ENCODE measurements at places on chromosomes 16 and 17.

DNA sequence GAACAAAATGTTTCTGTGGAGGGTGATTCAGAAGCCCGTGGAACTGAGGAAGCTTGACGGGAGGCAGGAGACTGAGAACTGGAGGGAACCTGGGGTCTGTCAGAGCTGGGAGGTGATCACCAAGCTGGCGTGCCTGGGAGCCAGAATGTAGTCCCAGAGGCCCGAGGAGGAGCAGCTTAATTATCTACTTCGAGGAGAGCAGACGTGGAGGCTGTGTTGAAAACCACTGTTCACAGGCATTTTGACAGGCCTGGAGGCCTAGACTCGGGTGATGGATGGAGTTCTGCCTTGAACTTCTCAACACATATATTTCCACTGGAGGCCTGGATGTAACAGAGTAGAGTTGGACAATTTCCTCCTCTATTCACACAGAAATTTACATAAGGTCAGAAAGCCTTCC lies 177.7 kb upstream of the SALL1 start:
- no peak for DNase-seq

DNA sequence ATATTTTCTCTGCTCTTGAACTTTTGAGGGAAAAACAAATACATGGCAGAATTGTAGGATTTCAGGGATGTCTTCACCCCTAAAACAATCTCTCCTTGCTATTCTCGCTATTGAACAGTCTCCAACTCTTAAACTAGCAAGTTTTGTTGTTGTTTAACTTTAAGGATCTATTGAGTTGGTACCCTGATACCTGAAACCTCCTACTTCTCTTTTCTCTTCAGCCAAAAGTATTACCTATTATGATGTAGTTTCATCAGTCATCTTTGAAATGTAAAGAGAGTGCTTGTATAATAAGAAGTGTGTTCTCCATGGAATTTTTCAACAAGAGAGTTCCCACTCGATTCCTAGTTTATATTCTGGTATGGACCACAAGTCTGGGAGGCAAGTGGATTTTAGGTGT lies 211.6 kb upstream of the TBX2 start:
- DNase-seq = no peak

DNA sequence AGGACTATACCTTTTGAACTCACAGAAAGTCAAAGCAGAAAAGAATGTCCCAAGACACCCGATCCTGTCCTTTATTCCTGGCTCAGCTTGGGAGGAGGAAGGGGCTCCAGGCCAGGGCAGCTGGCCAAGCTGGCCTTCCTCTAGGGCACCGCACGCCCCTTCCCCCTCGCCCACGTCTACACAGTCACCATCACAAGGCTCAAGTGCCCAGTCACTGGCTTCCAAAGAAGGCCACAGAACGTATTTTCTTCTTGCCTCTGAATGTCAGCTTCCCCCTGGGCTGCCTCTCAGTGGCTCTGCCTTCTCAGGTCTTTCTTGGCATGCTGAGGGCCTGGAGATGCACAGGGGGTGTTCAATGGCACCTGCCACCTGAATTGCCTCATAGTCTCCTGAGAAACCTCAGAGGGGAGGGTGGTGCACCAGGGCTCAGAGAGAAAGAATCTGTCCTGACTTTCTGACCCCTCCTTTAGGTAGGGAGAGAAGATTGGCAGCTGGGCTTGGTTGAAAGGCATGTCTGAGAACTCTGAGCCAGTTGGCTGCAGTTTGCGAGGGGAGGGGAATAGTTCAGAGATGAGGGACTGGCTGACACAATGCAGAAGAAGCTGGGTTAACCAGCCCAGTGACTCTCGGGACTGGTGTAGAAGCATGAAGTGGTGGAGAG lies 2.1 kb downstream of the DHRS11 start:
- no peak for DNase-seq

DNA sequence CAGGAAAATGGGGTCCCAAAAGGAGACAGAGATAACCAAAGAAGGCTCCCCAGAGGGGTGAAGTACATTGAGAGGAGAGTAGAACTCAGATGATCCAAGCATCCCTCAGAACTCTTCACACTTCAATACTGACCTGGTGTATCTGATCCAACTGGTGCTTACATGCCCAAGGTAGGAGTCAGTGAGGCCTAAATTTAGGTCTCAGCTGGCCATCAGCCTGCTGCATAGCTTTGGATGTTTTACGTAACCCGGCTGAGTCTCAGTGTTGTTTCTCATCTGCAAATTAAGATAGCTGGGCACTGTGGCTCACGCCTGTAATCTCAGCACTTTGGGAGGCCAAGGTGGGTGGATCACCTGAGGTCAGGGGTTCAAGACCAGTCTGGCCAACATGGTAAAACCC lies 11.6 kb upstream of the GOSR2 start:
- no peak for DNase-seq

- DNase-seq = no peak
Observed at GRCh38 chr17:51322390-51323029, 62.2 kb downstream of the UTP18 start.

- DNase-seq = no peak
Observed at GRCh38 chr17:69577098-69577497, 162.6 kb downstream of the MAP2K6 start.

DNA sequence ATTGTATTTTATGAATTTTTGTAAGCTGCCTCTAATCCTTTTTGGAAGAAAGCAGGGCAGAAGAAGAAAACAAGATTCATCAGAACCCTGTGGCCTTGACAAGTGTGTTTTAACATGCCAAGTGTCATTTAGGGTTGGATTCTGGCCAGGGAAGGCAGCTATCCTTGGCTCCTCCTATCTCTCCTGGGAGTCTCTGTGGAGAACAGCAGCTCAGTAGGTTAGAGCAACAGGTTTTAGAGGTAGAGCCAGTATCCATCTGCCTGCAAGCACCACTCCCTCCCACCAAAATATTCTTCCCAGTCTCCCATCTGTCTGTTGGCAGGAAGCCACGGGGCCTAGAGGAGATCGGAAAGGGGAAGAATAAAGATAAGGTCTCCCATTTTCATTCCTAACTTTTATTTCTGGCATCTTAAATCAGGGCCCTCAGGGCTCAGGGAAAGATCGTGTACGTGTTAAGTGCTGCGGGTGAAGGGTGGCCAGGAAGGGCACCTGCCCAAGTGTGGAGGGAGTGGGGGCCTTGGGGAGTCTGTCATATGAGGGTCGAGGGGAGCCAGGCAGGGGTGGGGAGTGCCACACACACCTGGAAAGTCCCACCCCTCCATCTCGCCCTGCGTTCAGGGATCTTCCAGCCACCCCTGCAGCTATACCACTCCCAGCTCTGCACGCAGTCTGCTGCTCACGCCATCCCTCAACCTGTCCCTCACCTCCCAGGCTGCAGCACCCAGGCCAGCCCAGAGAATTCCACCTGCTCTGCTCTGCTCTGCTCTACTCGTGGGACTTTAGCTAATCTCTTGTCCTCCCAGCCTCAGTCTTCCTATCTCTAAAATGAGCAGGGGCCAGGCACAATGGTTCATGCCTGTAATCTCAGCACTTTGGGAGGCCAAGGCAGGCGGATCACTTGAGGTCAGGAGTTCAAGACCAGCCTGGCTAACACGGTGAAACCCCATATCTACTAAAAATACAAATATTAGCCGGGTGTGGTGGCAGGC lies 17.1 kb upstream of the CPSF4L start:
- no peak for DNase-seq
